NCI-H1092 treated with DMSO at 0.1 percent for 48 hours (cell line): ENCODE measurements at places on chromosomes 2 and 18.

DNA sequence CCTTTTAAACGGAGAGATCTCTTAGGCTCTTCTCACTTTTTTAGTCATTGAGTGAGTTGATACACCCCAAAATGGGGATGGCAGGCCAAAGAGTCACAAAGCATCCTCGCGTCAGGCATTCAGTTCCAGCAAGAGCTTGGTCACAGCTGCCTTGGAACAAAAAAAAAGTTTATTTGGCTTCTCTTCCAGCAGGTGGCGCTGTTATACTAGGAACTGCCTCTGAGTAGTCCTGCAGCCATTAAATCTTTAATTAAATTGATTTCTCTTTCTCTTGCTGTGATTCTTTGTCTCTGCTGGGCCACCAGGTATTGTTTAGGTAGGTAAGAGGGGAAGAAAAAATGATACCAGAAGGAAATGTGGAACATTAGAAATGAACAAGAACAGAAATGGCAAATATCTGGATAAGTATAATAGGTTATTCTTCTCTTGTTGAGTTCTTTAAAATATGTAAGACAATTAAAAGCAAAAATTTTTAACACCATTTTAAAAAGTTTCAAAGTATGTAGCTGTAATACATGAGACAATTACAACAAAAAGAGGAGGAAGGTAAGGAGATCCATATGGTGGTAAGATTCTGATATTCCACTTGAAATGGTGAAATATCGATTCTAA, 175.1 kb downstream of the GALNT1 start:
- peak; percentile 83 for DNase-seq

- no peak for DNase-seq
Measured at GRCh38 chr2:230256733-230257332, 31.3 kb downstream of the SP140 start.

GRCh38 chr2:123826729-123827271, 198.3 kb upstream of the CNTNAP5 start:
- DNase-seq = no peak

GRCh38 chr2:97739020-97739892, 25.9 kb downstream of the ZAP70 start:
- no peak for DNase-seq

- peak; percentile 91 for DNase-seq
Measured at GRCh38 chr2:25041928-25042320, at the start of gene EFR3B. TSS of gene EFR3B (plus strand) at chr2:25042076. CDS start at chr2:25042313, 237 bp downstream.

- no peak for DNase-seq
Measured at GRCh38 chr2:128326346-128326745, 7.7 kb upstream of the HS6ST1 start.

- no peak for DNase-seq
Measured at GRCh38 chr18:6428851-6429395, 14.2 kb upstream of the L3MBTL4 start.

DNA sequence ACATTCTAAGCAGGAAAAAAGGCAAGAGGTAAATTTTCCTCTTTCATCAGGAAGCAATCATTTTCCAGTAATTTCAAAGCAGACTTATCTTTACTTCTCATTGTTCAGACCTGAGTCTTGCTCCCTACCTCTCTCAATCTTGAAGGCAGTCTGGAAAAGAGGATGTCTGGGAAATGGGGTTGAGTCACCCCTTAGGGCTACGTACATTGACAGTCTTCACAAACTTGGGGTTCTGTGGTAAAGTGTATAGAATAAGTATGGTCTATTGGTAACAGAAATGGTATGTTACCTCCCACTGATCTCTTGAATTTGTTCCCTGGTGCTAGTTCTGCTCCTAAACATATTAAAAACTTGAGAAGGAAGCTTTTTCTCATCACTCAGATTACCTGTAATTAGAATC, 361.3 kb downstream of the SS18 start:
- no peak for DNase-seq

DNA sequence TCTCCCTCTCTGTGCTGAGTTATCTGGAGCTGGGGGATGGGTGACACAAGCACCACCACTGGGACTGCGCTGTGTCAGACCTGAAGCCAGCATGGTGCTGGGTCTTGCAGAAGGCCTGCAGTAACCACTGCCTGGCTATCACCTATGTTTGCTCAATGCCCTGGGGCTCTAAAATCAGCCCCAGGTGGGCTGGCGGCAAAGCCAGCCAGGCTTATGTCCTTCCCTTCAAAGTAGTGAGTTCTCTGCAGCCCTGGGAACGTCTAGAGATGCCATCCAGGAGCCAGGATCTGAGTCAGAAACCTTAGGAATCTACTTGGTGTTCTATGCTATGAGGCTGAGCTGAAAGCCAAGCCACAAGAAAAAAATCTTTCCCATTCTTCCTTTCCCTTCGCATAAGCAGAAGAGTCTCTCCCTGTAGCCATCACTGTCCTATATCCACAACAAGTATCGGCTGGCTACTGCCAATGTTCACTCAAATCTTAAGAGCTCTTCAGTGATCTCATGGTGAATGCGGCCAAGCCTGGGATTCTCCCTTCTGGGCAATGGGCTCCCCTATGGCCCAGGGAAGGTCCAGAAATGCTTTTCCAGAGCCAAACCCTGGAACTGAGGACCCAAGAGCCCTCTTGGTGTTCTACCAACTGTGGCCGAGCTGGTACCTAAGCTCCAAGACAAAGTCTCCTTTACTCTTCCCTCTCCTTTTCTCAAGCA, 248.7 kb downstream of the ZNF385B start:
- DNase-seq = no peak

DNA sequence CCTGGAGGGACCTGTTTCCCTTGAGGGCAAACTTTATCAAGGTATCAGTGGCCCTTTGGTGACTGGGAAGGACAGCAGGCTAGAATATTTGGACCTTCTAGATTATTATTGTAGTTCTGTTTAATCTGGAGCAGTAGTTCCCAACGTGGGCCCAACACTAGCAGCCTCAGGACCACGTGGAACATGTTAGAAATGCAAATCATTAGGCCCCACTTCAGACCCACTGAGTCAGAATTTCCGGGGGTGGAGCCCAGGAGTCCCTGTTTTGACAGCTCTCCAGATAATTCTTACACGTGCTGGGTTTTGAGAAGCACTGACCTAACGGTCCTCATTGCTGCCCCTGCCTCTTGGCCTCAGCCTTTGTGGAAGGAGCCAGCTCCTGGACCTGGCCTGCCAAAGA, 25.5 kb upstream of the DYNC2LI1 start:
- no peak for DNase-seq

DNA sequence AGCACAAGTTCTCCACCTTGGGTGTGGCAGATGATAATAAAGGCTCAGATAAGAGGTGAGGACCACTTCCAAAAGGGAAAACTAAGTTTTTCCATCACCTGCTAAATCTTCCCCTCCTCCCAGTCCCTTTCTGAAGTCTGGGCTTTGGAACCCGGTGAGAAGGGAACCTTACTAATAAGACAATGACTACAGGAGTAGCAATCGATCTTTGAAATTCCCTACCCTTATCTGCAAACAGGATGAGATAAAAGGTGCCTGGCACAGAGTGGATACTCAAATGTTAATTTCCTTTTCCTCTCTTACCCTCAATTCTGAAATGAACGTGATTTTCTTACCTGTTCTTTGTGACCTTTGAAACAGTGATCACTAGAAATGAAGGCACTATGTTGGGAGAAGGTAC, 69.7 kb upstream of the NARS1 start:
- no peak for DNase-seq

DNA sequence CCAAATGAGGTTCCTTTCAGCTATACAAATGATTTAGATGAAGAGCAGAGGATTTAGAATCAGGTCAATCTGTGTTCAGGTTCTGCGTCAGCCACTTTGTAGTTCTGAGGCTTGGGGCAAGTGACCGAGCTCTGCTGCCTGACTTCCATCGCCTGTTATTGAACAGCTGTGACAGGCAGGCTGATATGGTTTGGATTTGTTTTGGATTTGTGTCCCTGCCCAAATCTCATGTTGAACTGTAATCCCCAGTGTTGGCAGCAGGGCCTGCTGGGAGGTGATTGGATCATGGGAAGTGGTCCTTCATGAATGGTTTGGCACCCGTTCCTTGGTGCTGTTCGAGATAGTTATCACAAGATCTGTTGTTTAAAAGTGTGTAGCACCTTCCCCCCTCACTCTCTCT, 18.6 kb downstream of the TYMS start:
- no peak for DNase-seq

GRCh38 chr2:140862181-140862580, 1268.6 kb downstream of the LRP1B start:
- no peak for DNase-seq

DNA sequence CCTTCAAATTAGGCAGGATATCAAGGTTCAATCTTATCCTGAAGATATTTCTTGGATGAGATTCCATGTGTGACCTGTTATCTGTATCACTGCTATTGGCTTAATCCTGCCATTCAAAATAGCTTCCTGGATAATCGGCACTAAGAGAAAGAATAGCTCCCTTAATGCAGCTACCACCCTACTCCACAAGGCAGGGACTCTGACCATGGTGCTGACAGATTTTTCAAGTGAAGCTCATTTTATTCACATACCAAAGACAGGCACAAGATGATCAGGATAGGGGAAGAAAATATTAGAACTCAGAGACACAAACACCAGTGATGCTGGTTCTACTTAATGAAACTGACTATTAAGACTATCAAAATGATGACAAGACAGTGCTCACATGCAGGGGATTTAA, 74.9 kb downstream of the ORC4 start:
- no peak for DNase-seq

DNA sequence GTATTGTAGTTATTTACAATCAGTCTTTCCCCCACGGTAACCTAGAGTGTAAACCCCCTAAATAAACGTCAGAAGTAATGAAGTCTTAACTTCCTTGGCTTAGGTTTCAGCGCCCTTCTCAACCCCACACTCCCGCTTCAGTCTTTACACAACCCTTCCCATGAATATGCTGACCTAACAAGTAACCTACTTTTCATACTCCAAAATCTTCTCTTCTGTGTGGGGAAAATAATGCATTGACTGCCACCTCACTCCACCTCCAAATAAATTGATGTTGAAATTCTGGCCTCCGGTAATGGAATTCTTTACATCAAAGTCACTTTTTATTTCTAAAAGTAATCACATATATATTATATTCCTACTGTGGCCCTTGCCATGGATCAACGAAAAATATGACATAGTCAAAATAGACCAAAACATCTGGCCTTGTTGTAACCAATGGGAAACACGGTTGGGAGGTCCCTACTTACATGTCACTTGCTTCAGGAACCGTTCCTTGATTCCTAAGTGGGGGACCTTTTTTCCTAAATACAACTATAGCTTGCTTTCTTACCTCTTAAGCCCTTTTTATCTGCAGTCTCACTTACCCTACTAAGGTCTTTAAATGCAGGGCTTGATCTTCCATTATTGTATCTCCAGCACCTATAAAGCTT, 961 bp downstream of the GEN1 start:
- no peak for DNase-seq

DNA sequence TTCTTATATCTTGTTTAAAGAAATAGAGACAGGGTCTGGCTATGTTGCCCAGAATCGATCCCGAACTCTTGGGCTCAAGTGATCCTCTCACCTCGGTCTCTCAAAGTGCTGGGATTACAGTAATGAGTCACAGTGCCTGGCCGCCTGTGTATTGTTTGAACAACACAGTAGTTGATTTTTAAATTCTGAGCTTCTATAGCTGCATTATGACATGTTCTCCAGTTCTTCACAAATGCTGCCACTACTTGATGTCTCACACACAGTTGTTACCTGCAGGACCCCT, 7.7 kb upstream of the RHOB start:
- DNase-seq = no peak

DNA sequence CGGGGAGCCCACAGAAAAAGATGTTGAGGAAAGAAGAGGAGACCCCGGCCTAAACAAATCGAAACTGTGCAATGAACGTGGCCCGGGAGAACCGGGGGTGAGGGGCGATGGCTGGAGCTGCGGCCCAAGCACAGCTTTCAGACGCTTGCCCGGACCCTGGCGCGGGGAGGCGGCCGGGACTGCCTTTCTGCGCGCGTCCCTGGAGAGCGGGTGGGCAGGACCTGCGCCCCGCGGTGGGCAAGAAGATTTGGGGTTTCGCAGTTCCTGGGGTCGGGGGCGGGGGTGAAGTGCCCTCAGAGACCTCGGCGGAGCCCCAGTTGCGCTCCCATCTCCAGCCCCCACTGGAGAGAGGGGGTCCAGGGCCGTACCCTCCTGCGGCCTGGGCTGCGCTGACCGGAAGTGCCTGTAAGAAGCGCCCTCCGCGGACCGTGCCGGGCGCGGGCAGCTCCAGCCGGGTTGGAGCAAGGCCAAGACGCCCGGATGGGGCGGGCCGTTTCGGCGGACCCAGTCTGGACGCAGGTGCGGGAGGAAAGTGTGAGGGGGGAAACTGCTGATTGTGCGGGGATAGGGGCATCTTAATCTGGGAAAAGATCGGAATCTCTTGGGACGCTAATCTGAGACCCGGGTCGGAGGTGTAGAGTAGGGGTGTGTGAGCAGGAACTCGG, 11.6 kb downstream of the EN1 start:
- no peak for DNase-seq

DNA sequence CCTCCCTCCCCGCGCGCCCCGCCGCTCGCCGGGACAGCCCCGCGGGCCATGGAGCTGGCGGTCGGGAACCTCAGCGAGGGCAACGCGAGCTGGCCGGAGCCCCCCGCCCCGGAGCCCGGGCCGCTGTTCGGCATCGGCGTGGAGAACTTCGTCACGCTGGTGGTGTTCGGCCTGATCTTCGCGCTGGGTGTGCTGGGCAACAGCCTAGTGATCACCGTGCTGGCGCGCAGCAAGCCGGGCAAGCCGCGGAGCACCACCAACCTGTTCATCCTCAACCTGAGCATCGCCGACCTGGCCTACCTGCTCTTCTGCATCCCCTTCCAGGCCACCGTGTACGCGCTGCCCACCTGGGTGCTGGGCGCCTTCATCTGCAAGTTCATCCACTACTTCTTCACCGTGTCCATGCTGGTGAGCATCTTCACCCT, 865 bp downstream of the GALR1 start:
- peak; percentile 6 for DNase-seq

- DNase-seq = no peak
Measured at GRCh38 chr2:188207554-188207953, 84.1 kb upstream of the GULP1 start.

- DNase-seq = no peak
Measured at GRCh38 chr2:37652199-37652640, 19.2 kb downstream of the CDC42EP3 start.

DNA sequence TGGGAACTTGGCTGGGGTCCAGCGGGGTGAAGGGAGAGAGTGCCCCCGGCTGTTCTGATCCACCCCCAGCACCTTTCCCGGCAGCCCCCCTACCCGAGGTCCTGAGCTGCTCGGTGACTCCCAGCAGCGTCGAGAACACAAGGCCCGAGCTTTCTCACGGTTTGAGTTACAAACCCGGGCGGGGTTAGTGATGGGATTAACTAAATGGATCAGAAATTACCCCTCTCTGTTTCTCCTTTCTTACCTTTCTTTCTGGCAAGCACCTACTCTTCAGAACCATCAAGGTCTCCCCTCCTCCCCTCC, 139.4 kb upstream of the GPC1 start:
- no peak for DNase-seq

GRCh38 chr2:149470046-149470445, 117.5 kb downstream of the MMADHC start:
- no peak for DNase-seq

GRCh38 chr2:101162561-101163330, 11.6 kb upstream of the TBC1D8 start:
- no peak for DNase-seq
